ENCODE measurements at places on chromosomes 3 and 15.

- no peak for DNase-seq
Measured at GRCh38 chr3:145450018-145450682, 710.8 kb downstream of the PLOD2 start.

- no peak for DNase-seq
Measured at GRCh38 chr3:112084980-112085705, 1.0 kb upstream of the C3orf52 start.

DNA sequence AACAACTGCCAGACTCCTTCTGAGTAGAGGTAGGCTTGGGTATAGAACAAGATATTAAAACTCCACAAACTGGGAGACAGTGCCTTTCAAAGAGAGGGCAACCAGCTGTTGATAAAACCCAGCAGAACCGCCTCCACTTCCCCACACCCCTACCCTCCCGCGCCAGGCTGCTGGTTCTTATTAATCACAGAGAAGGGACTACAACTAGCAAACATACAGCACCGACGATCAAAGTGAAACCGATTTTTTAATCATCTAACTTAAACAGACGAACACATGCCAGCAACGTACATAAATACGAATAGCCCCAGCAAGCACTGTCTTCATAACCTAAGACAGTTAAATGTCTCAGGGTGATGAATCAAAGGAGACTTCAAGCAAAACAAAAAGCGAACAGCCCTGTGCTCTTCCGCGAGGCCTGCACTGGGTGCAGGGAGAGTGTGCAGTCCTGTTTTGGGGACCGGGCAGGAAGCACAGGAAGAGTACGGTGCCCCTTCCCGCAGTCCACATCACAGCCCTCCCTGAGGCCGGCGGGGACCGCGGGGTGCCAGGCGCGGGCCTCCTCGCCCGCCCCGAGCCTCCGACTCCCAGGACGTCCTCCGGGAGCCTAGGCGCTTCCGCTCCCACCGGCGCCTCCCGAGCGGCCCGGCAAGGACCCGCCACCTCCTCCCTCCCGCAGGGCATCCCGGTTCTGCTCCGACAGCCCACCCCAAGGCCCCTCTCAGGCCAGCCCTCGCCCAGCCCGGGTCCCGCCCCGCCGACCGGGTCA is 75.1 kb upstream of the VGLL4 start:
- peak; percentile 15 for DNase-seq

DNA sequence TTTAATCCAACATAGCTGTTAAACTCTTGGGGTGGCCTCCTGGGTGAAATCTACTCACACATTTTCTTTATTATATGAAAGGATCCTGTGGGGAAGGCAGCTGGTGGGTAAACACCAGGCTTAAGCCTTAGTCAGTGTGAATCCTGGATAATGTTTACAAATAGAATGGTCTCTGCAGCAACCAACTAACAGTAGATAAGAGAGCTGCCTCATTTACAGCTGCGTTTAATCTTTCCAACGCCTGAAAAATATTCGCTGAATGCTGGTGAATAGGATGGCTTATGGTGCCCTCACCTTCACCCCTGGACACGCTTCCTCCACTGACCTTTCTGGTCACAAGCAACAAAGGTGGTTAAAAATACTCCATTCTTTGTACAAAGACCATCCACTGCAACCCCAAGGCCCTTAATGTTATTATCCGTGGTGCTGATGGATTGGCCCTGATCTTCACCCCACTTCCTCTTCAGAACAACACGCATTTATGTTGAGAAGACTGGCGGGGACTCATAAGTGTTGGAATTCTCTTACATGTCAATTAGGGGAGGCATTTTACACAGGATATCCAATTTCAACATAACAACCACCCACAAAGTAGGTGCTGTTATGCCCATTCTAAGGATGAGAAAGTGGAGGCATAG is 120.0 kb upstream of the FRMD4B start:
- DNase-seq, result no peak

- DNase-seq, result no peak
Measured at GRCh38 chr15:90582553-90582952, 52.8 kb downstream of the CRTC3 start.

GRCh38 chr3:86047161-86047560 is 943.8 kb downstream of the VGLL3 start:
- no peak for DNase-seq

DNA sequence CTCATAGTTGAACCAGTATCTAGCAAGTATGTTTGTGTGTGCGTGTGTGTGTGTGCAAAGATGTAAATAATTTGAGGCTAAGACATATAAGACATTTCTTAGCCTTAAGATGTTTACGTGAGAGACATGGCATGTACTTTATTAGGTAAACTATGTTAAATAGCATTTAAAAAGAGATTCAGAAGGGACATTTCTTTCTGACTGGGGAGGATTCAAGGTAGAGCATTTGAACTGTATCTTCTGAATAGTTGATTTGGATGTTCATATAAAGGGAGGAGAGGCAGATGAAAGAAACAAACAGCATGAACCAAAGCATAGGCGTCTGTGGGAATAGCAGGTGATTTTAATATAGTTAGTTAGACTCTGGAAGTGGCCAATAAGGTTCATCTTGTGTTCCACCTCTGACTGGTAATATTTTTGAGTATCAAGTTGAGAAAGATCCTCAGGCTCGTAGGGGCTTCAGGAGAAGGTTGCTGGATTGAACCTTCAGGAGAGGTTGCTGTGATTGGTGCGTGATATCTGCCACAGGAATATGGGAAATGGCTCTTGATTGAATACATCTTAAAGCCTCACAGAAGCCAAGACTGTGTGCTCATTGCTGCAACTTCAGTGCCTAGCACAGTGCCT is 12.6 kb downstream of the NFKBIZ start:
- no peak for DNase-seq

- DNase-seq, result no peak
Measured at GRCh38 chr3:79344876-79345871, 422.6 kb downstream of the ROBO1 start.

GRCh38 chr3:17355591-17355990 is 386.8 kb downstream of the TBC1D5 start:
- no peak for DNase-seq

DNA sequence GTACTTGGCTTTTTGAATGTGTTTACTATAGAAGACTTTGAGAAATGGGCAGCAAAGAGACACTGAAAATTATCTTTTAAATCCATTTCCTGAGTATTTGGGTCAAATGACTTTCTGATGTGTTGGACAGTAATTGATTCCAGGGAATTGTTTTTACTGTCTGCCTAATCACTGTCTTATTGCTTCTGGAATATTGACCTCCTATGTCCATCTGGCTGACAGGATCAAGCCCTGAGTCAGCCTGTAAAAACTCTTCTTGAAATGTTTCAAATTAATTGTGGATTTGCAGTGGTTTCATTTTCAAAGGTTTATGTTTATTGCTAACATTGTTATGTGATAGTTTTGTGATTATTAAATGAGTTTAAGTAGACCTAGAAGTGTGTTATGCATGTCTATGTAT is 50.6 kb upstream of the MLF1 start:
- DNase-seq, result no peak

GRCh38 chr3:188220988-188221818 is 67.2 kb downstream of the LPP start:
- no peak for DNase-seq

DNA sequence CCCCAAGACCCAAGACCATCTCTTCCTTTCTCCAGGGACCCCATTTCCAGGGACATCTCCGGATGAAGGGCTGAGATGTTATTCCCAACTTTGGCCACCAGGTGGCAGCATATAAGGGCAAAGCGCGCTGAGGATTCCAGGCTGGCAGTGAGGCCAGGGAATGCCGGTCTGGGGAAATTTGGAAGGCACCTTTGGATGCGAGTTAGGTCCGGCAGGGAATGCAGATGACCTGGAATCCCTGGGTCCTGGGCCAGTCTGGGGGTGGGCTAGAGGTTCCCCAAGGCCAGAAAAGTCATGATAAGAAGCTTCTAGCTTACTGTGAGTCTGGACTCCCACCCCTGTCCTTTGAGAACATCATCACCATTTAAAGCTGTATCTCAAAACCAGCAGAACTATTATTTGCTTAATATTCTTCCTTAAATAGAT is 1.6 kb upstream of the CHST13 start:
- DNase-seq, result peak; percentile 33

DNA sequence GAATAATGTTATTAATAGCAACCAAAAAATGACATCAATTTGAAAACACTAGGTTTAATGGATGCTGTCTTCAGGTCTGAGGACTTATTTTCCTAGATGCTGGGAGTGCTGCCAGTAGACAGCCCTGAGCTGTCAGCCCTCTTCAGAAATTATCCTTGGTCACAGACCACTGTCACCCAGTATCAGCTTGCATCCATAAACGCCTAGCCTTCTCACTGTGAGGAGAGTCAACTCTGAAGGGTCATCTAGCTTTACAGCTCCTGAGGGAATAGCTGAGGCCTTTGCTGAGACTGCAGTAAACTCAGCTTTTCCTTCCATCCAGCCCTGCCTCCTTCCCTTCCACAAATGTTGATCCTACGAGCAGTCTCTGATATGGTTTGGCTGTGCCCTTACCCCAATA is 19.4 kb upstream of the MNS1 start:
- DNase-seq, result no peak

DNA sequence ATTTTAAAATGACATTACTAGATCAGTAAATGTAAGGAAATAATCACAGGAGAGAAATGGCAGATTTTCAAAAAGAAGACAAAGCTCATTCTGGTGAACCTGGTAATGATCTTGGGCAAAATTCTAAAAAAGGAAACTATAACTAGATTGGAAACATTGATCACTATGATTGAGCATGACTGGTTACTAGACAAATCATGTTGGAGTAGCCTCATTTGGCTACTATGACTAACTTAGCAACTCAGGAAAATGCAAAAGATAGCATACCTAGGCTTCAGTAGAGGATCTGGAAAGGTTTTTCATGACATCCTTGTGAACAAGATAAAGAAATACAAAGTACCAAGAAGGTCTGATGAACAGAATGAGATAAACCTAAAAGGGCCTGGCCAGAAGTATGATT is 7.6 kb upstream of the TMF1 start:
- no peak for DNase-seq

GRCh38 chr3:150830094-150830681 is 67.2 kb upstream of the SIAH2 start:
- DNase-seq, result no peak

DNA sequence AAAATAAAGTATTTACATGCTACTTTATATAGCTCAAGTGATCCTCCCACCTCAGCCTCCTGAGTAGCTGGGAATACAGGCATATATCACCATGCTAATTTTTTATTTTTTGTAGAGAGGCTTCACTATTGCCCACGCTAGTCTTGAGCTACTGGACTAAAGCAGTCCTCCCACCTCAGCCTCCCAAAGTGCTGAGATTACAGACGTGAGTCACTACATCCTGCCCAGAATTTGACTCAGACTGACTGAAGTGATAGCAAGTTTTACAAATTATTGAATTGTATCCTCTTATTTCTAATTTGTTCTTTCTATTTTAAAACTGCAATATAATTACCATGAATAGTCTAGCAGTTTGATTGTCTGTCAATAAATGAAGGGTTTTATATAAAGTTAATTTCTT is 210.3 kb upstream of the CGNL1 start:
- DNase-seq, result no peak

GRCh38 chr3:26799679-26800317 is 177.2 kb downstream of the LRRC3B start:
- no peak for DNase-seq

GRCh38 chr3:126449621-126450051 is 26.1 kb downstream of the ZXDC start:
- no peak for DNase-seq

DNA sequence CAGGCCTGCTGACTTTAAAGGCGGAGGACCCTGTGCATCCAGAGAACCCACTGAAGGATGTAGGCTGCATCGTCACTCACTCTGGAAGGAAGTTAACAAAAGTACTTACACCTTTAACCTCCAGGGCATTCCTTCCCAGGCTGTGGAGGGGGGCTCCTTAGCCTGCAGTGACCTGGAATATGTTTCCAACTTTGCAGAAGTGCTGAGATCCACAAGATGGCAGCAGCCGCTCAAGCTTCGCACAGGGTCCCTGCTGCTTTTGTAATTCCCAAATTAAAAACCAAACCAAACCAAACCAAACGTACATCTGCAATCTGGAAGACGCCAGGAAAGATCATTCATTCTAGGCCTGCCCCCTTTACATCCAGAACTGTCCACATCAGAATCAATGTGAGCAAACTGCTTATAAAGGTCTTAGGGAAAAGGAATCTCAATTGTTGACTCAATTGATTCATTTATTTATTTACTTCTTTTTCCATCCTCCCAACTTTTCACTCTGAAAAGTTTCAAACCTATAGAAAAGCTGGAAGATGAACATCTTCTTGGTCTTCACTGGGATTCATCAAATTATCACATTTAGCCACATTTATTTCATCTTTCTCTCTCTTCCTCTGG is 70.5 kb upstream of the KLHL25 start:
- peak; percentile 8 for DNase-seq

DNA sequence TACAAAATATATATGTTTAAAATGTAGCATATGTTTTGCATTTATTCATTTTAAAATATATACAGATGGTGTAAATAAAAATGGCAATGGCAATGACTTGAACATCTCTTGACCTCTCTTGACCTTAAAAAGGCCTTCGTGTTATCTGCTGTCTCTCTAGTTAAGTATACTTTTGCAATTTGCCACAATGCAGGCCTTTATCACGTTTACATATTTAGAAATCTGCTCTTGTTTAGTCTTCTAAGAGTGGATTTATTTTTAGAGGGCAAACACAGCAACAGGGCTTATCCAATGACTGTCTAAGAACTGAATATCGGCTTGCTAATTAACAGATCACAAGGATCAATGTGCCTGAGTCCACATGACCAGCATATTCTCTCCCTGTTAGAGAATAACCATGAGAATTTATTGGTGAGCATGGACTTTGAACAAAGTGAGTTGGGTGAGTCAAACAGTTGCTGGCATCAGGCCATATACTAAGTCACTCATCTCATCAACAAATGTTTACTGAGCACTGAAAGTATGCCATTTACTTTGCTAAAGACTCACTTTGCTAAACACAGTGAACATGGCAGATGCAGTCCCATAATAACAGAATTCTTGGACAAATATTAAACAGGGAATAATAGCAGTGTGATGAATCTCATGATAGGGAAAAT is 48.2 kb downstream of the MDFIC2 start:
- DNase-seq, result no peak

DNA sequence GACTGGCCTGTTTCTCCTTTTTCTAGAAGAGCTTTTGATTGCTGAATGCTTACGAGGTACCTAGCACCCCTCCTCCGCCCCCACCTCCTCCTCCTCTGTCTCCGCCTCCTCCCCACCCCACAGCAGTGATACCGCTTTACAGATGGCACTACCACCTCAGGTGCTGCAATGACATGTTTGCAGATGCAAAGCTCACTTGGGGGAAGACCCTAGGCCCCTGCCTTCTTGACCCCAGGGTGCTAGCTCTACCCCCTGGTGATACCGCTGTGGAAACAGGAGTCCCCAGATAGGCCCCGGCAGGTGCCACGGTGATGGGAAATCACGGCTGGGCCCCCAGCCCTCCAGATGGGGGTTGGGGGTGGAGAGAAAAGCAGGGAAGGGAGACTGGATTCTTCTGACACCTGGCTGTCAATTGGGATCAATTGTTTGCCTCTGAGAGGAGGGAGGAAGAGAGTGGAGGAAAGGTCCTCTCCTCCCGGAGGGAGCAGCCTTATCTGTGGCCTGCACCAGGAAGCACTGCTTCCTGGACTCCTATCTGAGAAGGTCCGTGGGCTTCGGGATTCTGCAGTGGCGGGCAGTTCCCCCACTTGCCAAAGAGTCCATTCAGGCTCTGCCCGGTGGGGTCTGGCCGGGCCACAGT is 37.6 kb downstream of the DNASE1L3 start:
- DNase-seq, result no peak

GRCh38 chr3:29181872-29182271 is 99.0 kb upstream of the RBMS3 start:
- DNase-seq, result no peak

Measured in T-cell (primary cell).